ENCODE measurements at places on chromosomes 5 and 9. TPM values are rescaled to one million over a fixed set of nuclear protein-coding genes. Genes with fewer than 3 reads are reported as not detected.

The CAVIN4 gene
- total RNA-seq = 0.29 TPM

The GLIPR2 gene
- total RNA-seq = 28.4 TPM

The CD72 gene
- 11.9 TPM for total RNA-seq

The OR1L4 gene
- total RNA-seq = not detected

The CCNO gene
- total RNA-seq = 0.26 TPM

The GARIN3 gene
- total RNA-seq = 0.09 TPM

The STPG3 gene
- not detected for total RNA-seq

The RAPGEF6 gene
- 31.3 TPM for total RNA-seq

The IFNA13 gene
- total RNA-seq = not detected

The SH2D3C gene
- 87.8 TPM for total RNA-seq

The GPX8 gene
- not detected for total RNA-seq

The NIM1K gene
- total RNA-seq = 0.66 TPM

- no peak for DNase-seq
Measured at GRCh38 chr9:77744841-77745430, 96.8 kb upstream of the GNA14 start.

DNA sequence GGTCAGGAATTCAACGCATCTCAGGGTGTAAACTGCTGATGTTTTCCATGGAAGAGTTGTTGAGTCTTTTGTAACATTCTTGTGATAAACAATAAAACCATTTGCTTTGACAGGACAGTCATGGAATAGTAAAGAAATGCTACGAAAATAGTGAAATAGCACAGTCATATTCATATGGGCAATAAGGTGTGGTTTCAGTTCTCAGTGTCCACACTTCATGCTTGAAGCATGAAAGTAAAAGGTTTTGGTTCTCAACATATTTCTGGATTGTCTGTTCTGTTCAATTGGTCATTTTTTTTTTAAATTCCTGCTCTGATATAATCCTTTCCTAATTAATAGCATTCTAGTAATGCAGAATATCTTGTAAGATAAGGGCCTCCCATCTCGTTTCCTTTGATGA, 467.6 kb upstream of the ZNF608 start:
- no peak for DNase-seq

GRCh38 chr9:130972957-130973685, 34.1 kb upstream of the FIBCD1 start:
- DNase-seq = no peak

DNA sequence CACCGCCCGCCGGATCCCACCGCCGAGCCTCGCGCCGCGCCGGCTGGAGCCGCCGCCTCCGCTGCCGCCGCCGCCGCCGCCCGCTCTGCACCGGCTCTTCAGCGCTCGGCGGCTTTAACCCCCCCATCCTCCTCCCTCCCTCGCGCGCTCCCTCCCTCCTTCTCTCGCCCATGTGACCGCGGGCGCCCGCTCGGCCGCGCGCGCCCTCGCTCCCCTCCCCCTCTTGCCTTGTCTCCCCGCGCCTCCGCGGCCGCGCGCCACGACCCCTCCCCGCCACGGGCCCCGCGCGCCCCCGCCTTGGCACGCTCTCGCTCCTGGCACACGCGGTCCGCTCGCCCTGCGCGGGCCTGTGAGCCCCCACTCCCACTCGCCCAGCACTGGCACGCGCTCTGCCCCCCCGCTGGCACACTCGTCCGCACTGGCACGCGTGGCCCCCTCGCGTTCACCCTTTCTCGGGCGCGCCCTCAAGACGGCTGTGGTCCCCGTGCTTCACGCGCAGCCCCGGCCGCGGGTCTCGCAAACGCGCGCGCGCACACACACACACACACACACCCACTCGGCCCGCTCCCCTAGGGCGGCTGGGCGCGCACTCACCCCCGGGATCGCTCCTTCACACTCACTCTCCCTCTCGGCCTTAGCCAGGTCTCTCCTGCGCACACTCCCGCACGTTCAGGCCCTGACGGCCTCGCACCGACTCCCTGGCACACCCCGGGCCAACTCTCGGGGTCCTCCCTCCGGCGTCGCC, at the start of gene CNTFR:
Gene CNTFR (minus strand): TSS at position 89 of the 745 bp plus-strand sequence. CDS start 20,743 bp downstream, outside the sequence.
- no peak for DNase-seq

GRCh38 chr5:169590602-169591001, 7.0 kb downstream of the SPDL1 start:
- DNase-seq = no peak

DNA sequence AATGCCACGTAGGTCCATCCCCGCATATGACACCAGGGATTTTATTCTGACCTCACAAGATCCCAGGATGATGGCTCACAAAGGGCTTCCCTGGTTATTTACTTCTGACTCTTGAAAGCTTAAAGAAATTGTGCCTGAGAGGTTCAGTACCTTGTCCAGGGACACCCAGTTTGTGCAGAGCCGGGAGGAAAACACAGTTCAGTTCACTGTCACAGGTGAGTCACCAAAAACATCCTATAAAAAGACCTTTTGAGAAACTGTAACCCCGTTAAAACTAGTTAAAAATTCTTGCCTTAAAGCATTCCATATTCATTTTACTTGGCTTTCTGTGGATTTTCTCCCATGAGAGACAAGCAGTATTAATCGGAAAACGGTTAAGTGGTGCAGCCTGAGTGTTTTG, 56.6 kb downstream of the ZNF510 start:
- no peak for DNase-seq

- DNase-seq = no peak
Measured at GRCh38 chr9:21711504-21711903, 90.9 kb upstream of the MTAP start.

GRCh38 chr5:94969174-94969573, 315.7 kb downstream of the MCTP1 start:
- DNase-seq = no peak

- no peak for DNase-seq
Measured at GRCh38 chr5:14142202-14142826, 828 bp upstream of the TRIO start.

GRCh38 chr5:53642061-53642460, 81.6 kb downstream of the NDUFS4 start:
- no peak for DNase-seq

DNA sequence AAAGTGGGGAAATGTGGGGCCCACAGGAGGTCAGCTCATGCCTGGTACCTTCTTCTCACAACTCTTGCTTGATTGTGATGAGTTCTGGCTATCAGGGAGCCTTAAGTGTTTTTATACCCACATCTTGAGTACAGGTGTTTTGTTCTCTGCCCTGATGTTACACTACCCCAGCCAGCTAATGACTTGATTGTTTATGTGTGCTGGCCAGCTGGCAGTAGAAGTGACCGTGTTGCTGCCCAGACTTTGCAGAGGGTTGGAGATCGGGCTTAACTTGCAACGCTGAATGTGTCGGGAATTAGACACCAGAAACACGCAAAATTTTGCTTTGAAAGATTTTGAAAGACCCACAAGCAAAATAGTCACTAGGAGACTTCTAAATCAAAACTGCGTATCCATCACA, 16.9 kb upstream of the ZDHHC11B start:
- no peak for DNase-seq

DNA sequence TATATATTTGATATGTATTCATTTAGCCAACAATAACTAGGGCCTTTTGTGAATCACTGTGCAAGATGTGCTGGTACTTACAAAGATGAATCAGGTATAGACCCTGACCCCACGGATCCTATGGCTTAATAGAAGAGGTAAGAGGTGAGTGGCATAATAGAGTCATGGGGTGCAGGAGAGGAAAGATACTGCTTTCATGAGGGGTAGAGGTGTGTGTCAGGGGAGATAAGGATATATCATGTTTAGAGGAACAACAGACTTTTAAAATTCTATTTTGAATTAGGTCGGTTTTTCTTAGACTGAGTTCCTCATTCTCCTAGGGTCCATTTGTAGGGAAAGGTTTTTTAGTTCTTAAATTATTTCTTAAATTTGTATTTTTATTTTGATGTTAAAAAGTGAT, 27.8 kb downstream of the ZCCHC7 start:
- DNase-seq = no peak

GRCh38 chr5:161314033-161314432, 232.5 kb downstream of the GABRB2 start:
- no peak for DNase-seq

- peak; percentile 57 for DNase-seq
Measured at GRCh38 chr5:80346055-80346454, 26.3 kb downstream of the SPZ1 start.

- peak; percentile 96 for DNase-seq
Measured at GRCh38 chr9:5437254-5438216, at the start of gene PLGRKT. PLGRKT (minus strand) TSS chr9:5437925; CDS start chr9:5431977, 5,948 bp downstream.

DNA sequence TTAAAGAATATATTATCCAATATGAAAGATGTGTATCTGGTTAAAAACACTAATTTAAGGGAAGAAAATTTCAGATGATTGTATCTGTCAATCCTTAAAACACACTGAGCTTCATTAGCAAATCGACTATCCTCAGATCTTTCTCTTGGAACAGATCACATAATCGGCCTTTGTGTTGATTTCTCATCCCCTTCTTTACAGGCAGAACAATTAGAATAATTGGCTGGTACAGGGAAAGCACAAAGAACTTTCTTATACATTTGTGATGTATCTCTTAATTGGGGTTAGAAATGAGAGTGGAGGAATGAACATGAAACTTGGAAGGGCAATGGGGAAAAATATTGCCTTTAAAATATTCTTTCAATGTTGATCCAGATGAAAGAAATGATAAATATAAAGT, 662.1 kb downstream of the TLE4 start:
- no peak for DNase-seq

- no peak for DNase-seq
Measured at GRCh38 chr9:8282535-8282934, 483.0 kb upstream of the DMAC1 start.

GRCh38 chr5:97846643-97847042, 663.6 kb upstream of the RIOK2 start:
- DNase-seq = no peak

DNA sequence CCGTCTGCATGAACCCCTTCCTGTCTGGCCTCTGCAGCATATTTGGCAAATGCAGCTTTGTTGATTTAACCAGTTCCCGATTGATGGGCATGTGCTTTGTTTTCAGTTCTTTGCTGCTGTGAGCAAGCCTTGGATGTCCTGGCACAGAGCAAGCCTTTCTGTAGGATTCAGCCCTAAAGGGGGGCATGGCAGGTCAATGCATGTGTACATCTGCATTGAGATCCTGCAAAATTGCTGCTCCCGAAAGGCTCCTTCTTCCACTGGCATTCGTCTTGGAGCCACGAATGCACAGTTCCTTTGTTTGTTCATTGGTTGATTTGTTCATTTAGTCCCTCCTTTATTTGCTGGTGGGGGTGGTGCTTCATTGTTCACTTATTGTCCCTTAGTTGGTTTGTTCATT, 34.8 kb downstream of the COL5A1 start:
- no peak for DNase-seq

DNA sequence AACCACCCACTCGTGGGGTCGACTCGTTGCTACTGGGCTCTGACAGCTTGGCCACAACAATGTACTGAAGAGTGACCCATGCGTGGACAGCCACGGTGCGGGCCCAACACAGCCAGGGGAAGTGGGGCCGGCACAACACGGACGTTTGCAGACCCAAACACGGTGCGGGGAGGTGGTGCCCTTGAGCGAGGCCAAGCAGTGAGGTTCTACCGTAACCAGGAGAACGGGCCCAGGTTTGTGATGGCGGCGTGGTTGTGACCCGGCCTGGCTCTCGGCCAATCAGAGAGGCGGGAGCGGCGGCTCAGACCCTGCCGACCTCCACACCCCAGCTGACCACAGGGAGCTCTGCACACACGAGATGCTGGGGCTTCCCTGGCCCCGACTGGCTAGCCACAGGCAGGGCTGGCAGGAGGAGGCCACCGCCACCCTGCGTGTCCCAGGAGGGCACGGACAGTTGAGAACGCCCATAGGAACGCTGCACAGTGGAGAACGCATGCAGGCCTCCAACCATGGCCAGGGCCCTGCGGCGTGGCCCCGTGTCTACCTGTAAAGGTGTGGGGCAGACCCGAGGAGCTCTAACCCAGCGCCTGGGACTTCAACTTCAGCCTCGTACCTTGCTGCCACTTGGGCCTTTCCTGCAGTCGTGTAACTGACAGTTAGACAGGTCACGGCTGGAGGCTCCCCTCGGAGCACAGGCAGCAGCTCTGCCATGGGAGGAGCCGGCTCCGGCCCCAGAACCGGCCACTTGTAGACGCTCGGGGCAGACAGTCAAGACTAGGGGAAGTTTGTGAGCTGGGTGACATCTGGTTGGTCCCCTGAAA, 13.7 kb downstream of the BRD3 start:
- no peak for DNase-seq

- no peak for DNase-seq
Measured at GRCh38 chr9:116945817-116946216, 258.7 kb downstream of the TRIM32 start.

DNA sequence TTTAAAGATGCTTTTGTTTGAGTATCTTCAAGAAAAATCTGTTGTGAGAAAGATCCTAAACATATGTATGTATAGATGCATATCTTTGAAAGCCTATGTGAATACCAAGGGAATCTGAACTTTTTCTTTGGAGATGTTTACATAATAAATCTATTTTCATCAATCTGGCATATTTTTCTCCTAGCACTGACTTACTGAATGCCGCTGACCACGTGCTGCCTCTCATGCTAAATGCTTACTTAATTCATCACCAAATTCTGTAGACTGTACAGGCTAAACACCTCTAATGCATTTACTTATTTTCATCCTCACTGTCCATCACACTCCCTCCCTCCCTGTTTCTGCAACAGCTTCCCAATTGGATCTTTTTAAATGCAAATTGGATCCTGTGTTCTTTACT, 566.2 kb upstream of the WWC1 start:
- DNase-seq = no peak

DNA sequence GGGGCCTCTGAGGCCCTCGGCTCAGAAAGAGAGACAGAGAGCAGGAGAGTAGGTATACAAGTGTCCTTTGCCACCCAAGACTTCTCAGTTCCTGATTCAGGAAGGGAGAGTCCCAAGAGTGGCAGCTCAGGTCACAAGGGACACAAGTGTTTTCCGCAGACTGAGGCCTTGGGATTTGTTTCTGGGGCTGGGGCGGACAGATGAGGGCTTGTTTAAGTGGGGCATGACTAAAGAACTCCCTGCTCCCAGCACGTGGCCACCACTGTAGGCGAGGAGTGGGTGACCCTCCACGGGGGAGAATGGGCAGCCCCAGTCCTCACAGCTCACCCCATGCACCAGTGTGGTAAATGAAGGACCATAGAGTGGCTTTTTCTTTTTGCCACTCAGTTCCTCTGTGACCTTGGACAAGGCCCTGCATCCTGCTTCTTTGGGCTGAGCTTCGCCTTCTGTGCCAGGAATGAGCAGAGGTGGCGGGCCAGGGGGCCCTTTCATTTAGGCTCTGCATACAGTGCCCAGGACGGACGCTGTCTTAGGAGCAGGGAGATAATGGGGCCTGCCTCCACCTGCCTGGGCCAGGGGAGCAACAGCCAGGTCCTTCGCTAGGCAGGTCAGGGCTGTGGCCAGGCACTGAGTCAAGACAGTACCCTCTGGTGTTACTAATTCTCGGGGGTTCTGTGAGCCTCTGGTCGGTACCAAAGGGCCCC, 50.8 kb downstream of the AMBP start:
- peak; percentile 33 for DNase-seq

DNA sequence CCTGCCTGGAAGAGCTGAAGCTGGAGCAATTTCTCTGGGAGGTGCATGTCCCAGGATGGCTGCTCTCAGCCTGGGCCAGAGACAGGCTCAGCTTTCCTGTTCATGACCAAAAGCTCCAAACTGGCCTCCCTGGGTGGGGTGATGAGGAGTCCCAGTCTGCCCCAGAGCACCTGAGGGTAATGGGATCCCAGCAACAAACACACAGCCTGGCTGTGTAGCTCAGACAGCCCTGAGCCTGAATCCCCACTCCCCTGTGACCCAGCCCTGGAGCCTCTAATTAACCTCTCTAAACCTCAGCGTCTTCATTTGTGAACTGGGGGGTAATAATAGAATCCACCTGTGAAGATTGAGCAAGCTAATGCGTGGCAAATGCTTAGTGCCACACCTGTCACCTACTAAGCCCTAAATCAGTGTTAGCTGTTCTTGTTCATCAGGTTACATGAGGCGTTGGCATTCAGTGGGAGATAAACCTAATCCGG, 67.5 kb downstream of the HSPA4 start:
- DNase-seq = peak; percentile 14
